ENCODE measurements at places on chromosomes 11 and 22. TPM values are rescaled to one million over a fixed set of nuclear protein-coding genes. Genes with fewer than 3 reads are reported as not detected.

DNA sequence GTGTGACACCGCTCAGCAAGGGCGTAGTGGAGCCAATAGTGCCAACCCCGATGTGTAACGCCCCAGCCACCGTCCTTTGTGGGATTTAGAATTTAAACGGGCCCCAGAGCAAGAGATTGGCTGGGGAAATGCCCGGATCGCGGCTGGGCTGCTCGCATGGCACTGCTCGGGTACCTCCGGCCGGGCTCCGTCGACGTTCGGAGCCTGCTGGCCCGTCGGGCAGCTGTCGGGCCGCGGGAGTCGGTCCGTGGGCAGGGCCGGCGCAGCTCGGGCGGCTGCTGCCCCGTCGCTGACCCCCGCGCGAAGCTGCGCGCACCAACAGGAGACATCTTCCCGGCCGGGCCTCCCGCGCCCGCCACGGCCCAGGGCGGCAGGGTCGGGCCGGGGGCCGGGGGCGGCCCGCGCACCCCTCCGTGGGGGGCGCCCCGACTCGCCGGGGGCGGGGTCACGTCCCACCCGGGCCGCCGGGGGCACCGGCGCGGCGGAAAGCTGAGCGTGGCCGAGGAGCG lies 1.3 kb upstream of the KDM2A start:
- H3K27me3 ChIP-seq, result no peaks in the 10 kb centered on the region
- H3K4me3 ChIP-seq, result peak overlapping the region; percentile 22
- peak; percentile 75 for DNase-seq
- H3K27ac ChIP-seq, result peak overlapping the region; percentile 95
- no peaks in the 10 kb centered on the region for H3K36me3 ChIP-seq

GRCh38 chr11:10625281-10625981 lies 57.0 kb upstream of the LYVE1 start:
- no peak for DNase-seq
- no peak overlapping the region for H3K27ac ChIP-seq
- no peaks in the 10 kb centered on the region for H3K27me3 ChIP-seq
- peaks cover 31% of the 10 kb centered on the region for H3K4me1 ChIP-seq
- no peaks in the 10 kb centered on the region for H3K36me3 ChIP-seq

DNA sequence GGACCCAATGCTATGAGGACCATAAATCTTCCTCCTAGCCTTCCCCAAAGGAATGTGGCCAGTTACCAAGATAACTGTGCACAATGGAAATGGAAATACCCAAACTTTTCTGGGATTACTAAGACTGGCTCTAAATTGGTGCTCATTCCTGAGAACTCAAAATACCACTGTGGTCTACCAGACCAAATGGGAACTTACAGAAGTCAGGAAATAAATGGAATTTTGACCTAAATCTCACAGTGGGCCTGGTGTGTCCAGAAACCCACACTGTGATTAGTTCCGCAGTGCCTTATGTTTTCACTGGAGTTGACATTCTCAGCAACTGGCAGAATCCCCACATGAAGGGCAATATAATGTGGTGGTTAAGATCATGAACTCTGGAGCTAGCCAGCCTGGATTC lies 99.4 kb upstream of the ZC3H12C start:
- H3K36me3 ChIP-seq, result no peaks in the 10 kb centered on the region
- H3K4me3 ChIP-seq, result no peak overlapping the region
- no peaks in the 10 kb centered on the region for H3K4me1 ChIP-seq
- no peak for DNase-seq
- no peak overlapping the region for H3K27ac ChIP-seq

- H3K27ac ChIP-seq, result no peak overlapping the region
- no peaks in the 10 kb centered on the region for H3K27me3 ChIP-seq
- no peaks in the 10 kb centered on the region for H3K36me3 ChIP-seq
- DNase-seq, result no peak
- no peak overlapping the region for H3K4me3 ChIP-seq
These were observed 203.7 kb downstream of the TENM4 start for GRCh38 chr11:79237091-79237490.

CHRM1 gene
- not detected for total RNA-seq
